H1 (cell line): ENCODE measurements at places on chromosomes 7 and 10.

DNA sequence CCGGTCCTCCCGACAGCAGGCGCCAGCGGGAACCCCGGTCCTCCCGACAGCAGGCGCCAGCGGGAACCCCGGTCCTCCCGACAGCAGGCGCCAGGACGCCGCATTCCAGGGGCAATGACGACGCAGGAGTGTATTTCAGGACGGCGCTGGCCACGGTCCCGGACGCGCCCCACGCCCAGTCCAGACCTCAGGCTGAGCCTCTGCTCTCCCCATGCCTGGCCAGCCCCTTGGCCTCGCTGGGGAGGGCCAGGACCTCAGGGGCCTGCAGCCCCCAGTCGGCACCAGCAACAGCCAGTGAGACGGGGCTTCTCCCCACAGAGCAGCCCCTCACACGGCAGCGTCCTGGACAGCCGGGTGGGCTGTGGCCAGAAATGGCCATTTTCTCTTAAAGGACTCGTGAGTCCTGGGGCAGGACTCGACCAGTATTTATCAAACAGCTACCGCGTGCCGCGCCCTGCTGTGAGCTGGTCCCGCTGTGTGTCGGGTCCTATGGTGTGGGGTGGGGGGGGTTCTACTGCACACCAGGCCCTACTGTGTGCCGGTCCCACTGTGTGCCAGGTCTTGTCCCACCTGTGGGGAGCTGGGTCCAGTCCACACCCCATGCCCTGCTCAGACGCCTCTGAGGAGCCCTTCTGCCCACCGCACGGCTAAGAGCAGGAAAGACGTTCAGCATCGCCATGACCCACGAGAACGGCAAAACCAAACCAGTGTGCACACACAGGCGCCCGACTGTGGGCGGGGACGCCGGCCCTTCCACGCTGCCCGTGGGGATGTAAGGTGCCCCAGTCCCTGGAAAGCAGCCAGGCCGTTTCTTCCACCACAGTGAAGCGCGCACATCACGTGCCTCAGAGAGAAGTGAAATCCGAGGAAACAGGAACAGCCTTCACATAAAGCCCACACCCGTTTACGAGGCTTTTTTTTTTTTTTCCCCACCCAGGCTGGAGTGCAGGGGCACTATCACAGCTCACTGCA, 33.3 kb downstream of the GET4 start:
- H3K36me3 ChIP-seq = no peaks in the 10 kb centered on the region
- no peak for DNase-seq
- H3K27me3 ChIP-seq = peaks cover 9% of the 10 kb centered on the region
- no peak overlapping the region for H3K27ac ChIP-seq

- no peak overlapping the region for H3K4me3 ChIP-seq
- no peaks in the 10 kb centered on the region for H3K36me3 ChIP-seq
- H3K27ac ChIP-seq = no peak overlapping the region
- no peaks in the 10 kb centered on the region for H3K4me1 ChIP-seq
These were observed 24.7 kb downstream of the CELF2 start for GRCh38 chr10:11042357-11042756.

- no peaks in the 10 kb centered on the region for H3K27me3 ChIP-seq
- H3K4me1 ChIP-seq = no peaks in the 10 kb centered on the region
- H3K4me3 ChIP-seq = no peak overlapping the region
- H3K27ac ChIP-seq = no peak overlapping the region
These were observed 131.8 kb downstream of the FAM204A start for GRCh38 chr10:118210276-118210675.

- peaks cover 3% of the 10 kb centered on the region for H3K36me3 ChIP-seq
- H3K27me3 ChIP-seq = no peaks in the 10 kb centered on the region
- no peak overlapping the region for H3K27ac ChIP-seq
- no peak for DNase-seq
- no peak overlapping the region for H3K4me3 ChIP-seq
- H3K4me1 ChIP-seq = no peaks in the 10 kb centered on the region
These were observed 403.7 kb upstream of the ZMIZ1 start for GRCh38 chr10:78664929-78665553.

GRCh38 chr10:43679509-43679908, 30.8 kb upstream of the ZNF32 start:
- H3K36me3 ChIP-seq = no peaks in the 10 kb centered on the region
- H3K4me3 ChIP-seq = no peak overlapping the region
- H3K4me1 ChIP-seq = no peaks in the 10 kb centered on the region
- DNase-seq = no peak
- no peaks in the 10 kb centered on the region; the same call in 1 of the 2 replicates for H3K27me3 ChIP-seq

DNA sequence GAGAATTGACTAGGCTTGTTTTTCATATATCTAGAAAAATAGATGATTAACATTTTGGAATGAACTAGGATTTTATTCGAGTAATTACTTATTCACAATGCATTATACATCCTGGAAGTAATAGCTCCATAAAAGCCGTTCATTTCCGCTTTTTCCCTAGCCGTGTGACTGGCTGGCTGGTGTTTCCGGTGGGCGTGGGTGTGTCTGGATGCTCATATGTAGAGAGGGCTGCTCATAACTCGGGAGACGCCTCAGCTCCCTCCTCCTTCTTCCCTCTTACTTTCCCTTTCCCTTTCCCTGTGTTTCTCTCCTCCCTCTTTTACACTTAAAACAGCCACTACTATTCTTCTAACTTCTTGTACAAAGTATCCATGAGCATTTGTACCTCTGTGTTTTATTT, 187.7 kb upstream of the VSTM2A start:
- no peaks in the 10 kb centered on the region for H3K4me1 ChIP-seq
- H3K27ac ChIP-seq = no peak overlapping the region
- H3K4me3 ChIP-seq = no peak overlapping the region
- no peaks in the 10 kb centered on the region for H3K27me3 ChIP-seq
- DNase-seq = no peak

DNA sequence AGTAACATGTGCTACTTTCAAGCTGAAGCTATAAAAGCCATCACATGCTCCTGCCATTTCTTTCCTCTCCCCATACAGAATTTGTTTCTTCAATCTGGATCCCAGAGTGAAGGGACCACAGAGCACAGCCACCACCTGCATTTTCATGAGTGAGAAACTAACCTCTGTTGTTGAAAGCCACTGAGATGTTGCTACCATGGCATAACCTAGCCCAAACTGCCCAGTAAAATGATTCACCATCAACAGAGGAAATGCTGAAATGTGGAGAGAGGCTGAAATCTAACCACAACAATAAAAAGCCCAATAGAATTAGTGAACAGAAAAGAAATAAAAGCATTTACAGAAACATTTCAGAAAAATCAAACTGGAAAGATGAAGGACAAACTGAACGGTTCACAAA, 125.2 kb downstream of the AMPH start:
- no peaks in the 10 kb centered on the region for H3K27me3 ChIP-seq
- DNase-seq = no peak
- no peaks in the 10 kb centered on the region for H3K36me3 ChIP-seq
- no peak overlapping the region for H3K4me3 ChIP-seq
- H3K27ac ChIP-seq = no peak overlapping the region

- no peaks in the 10 kb centered on the region for H3K4me1 ChIP-seq
- H3K4me3 ChIP-seq = no peak overlapping the region
- no peak for DNase-seq
These were observed 381.0 kb upstream of the NRP1 start for GRCh38 chr10:33715303-33715975.

GRCh38 chr7:143936087-143937009, 1.3 kb downstream of the OR2F2 start:
- H3K27me3 ChIP-seq = no peaks in the 10 kb centered on the region
- no peak overlapping the region for H3K4me3 ChIP-seq
- no peaks in the 10 kb centered on the region for H3K4me1 ChIP-seq
- no peak overlapping the region for H3K27ac ChIP-seq
- DNase-seq = no peak

DNA sequence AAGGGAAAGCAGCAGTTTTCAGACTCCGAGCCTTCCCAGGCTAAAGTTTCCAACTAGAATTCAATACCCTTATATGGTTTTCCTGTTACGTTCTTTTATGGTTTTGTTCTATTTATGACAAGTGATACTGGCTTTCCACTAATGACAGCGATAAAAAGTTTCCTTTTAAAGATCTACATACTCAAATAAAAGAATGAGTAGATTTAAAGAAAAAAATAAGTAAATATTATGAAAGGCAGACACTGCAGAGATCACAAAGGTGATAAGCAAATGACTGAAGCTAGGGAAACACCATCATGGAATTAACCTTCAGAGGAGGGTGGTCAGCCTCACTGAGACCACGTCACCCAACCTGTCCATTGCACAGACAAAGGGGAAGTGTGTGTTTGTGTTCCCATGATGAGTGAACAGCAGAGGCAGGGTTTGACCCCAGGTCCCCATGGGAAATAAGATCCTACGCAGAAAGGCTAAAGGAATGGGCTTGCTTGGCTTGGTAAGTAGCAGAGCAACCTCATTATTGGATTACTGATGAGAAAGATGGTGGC, 4.0 kb downstream of the VSIR start:
- H3K36me3 ChIP-seq = no peaks in the 10 kb centered on the region
- no peak overlapping the region for H3K4me3 ChIP-seq
- H3K4me1 ChIP-seq = no peaks in the 10 kb centered on the region
- no peak overlapping the region for H3K27ac ChIP-seq

DNA sequence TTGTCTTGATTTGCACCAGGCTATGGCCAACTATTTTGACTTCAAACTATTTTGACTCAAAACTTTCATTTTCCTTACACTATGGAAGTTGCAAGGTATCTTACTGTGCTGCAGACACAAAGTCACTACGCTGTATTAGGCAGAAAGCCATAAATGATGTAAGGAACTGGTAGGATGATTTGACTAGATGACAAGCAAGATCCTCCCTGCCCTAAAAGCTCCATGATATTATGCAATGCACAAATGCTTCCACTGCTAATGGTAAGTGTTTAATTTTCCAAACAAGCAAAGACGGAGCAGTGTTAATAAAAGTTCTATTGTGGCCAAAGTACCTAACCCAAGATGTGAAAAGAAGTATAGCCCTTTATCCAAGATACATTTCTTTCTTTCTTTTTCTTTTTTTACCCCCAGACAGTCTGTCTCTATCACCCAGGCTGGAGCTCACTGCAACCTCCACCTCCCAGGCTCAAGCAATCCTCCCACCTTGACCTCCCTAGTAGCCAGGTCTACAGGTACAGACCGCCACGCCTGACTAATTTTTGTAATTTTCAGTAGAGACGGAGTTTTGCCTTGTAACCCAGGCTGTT, 98.2 kb downstream of the ANK3 start:
- H3K36me3 ChIP-seq = no peaks in the 10 kb centered on the region
- H3K4me3 ChIP-seq = no peak overlapping the region
- no peak overlapping the region for H3K27ac ChIP-seq
- H3K4me1 ChIP-seq = no peaks in the 10 kb centered on the region
- H3K27me3 ChIP-seq = no peaks in the 10 kb centered on the region
